K562 (cell line): ENCODE measurements at places on chromosomes 7 and 10.

DNA sequence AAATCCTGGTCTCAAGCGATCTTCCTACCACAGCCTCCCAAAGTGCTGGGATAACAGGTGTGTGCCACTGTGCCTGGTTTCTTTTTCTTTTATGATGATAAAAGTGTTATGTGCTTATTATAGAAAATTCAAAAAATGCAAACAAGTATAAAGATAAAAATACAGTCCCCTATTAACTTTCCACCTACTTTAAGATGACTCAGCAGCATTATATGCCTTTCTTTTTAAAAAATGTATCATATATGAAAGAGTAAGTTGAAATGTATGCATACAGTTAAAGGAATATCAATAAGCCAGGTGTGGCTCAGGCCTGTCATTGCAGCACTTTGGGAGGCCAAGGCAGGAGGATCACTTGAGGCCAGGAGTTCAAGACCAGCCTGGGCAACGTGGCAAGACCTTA is 216.9 kb upstream of the GALNT17 start:
- no peak for DNase-seq

DNA sequence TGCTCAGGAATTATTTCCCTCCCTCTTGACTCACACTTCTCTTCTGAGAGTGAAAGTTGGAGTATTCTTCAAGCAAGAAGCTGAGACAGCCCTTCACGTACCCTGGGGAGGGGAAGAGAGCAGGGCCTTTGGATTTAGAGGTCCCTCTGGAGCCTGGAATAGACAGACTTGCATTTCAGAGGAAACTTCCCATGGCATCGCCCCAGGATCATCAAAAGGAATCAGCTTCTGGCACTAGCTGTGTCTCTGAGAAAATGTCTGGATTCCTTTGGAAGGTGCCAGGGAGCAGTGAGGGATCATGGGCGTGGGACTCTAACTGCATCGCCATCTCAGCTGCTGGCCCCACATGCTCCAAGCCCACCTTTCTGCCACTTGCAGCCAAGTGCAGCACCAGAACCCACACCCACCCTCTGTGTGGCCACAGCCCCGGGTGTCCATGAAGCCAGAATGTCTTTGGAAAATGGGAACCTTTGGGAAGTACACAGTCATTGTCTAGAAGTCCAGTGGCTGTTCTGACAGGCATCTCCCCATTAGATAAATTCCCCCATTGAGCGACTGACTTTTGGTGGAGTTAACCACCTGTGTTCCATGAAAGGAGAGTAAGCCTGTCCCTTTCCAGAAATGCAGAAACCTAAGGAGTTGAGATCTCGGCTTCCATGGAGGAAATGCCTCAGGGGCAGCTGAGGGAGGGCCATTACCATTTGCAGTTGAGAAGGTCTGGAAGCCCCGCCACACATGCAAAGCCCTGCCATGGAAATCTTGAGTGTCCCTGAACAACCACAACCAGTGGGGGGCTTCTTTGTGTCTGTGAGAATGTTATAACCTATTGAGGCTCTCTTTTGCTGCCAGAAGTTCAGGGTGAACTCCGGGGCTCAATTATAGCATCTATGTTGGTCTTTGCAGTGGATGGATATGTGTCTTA is 57.8 kb upstream of the GDF10 start:
- no peak for DNase-seq

GRCh38 chr10:107589081-107589480 is 424.6 kb upstream of the SORCS1 start:
- DNase-seq: no peak

- no peak for DNase-seq
These were observed 17.1 kb downstream of the IQCE start for GRCh38 chr7:2575733-2576340.

- DNase-seq: no peak
These were observed 123.7 kb upstream of the ASAH2 start for GRCh38 chr10:50375051-50375452.

DNA sequence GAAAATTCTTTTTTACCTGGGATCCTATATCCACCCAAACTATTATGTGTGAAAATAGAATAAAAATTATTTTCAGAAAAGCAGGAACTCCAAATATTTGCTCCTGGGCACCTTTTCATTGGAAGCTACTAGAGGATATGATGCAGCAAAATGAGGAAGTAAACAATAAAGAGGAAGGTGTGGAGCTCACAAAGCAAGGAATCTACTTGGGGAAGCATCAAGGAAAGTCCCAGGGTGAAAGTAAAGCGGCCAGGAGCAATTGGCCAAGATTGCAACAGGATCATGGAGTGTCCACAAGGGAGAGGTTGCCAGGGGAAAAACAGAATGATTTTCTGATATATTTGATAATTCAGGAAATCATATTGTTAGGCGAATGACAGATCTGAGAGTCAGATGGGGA is 80.8 kb downstream of the CARD11 start:
- no peak for DNase-seq

DNA sequence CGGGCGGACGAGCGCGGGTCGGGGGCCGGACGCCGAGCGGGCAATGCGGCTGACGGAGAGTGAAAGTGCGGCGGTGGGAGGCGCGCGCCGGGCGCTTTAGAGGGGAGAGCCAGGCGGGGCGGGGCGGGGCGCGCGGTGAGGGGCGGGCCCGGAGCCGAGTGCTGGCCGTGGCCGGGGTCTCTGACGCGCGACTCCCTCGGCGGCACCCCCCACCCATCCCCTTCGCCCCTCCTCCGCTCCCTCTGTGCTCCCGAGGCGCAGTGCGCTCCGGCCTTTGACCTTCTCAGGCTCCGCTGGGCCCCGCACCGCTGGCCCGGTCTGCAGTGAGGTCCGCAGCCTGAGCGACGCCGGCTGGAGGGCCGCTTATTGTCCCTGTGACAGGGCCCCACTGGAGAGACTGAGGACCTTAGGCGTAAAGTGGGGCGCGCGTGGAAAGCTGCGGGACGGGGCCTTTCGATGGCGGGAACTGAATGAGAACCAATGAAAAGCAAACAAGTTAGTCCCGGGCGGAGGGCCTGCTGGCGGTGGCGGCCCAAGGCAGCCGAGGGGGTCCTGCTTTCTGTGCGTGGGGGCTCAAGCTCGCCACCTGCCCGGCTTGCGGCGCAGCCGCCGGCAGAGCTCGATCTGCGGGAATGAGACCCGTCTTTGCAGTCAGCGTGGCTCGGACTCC is at the start of gene CXCL12:
TSS of gene CXCL12 (minus strand) at position 72 of the 670 bp plus-strand sequence. CDS start 92 bp downstream, outside the sequence.
- DNase-seq: no peak

DNA sequence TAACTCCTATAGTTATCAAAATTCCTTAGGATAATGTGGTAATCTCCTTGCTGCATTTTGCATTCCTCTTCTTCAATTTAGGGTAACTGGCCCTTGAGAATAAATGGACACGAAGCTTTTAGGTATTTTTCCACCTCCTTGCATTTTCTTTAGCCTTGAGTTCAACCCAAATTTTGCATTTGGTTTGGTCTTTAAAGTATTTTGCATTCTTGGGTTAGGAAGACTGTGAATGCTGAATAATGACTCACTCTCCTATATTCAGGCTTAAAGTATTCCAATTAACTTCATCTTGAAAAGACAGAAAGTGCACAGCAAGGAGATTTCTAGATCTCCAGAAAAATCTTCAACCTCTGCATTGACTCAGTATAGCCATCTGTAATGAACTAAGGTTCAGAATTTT is 47.3 kb downstream of the TFPI2 start:
- DNase-seq: no peak

GRCh38 chr7:92788559-92789183 is 47.7 kb downstream of the CDK6 start:
- DNase-seq: no peak

- no peak for DNase-seq
These were observed 53.5 kb downstream of the SEPTIN7 start for GRCh38 chr7:35854311-35854710.

- no peak for DNase-seq
These were observed 267.4 kb downstream of the ADK start for GRCh38 chr10:74418285-74418872.

- DNase-seq: no peak
These were observed 40.4 kb downstream of the CNNM1 start for GRCh38 chr10:99369551-99369950.

- no peak for DNase-seq
These were observed 226.3 kb upstream of the ZNF32 start for GRCh38 chr10:43874984-43875383.

DNA sequence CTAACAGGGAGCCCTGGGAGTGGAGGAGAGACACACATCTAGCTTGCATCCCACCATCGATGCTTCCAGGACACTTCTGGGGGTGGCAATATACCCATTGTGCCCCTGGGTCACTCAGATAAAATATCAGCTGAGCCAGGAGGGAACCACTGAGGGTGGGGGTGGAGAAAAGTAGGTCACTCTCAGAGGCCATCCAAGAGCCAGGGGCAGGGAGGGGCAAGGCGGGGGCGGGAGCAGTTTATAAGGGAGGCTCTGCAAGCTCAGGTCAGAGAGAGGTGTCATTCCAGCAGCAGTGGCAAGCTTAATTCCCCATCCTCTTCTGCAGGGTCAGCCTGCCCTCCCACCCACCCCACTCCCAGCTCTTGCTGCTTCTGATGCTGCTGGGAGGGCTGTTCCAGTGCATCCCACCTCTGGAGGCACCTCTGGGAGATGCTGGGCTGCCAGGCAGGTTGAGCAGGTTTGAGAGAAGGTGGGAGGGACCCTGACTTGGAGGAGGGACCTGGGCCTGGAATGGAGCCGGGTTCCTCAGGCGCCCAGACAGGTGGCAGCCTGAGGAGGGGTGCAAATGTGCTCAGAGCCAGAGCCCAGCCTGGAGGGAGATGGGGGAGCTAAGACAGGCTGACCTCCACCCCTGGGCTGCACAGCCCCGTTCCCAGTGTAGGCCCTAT is 20.1 kb upstream of the TLX1 start:
- DNase-seq: no peak

GRCh38 chr7:28207486-28208158 is 27.0 kb upstream of the JAZF1 start:
- DNase-seq: no peak

DNA sequence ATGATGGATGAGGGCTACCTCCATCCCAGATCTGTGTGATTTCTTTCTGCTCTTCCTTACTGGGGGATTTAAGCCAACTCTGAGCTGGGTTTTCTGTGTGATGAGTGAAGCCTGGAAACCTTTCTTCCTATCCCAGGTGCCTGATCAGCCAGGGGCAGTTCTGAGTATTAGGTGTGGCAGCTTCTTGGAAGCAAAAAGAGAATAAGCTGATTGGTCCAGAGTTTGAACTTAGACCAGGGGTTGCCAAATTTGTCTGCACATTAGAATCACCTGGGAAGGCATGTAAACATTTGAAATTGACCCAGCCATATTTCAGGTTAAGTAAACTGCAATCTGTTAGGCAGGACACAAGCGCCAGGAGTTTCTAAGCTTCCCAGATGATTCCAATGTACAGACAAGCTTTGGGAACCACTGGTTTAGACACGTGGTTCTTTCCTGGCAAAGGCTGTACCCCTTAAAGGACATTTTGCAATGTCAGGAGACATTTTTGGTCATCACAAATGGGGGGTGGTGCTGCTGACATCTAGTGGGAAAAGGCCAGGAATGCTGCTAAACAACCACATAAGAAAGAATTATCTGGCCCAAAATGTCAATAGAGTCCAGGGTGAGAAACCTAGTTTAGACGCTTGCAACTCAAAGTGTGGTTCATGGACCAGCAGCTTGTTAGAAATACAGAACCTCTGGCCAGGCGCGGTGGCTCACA is 160.5 kb upstream of the GHITM start:
- DNase-seq: no peak

GRCh38 chr10:122018951-122019413 is 30.0 kb downstream of the TACC2 start:
- no peak for DNase-seq

DNA sequence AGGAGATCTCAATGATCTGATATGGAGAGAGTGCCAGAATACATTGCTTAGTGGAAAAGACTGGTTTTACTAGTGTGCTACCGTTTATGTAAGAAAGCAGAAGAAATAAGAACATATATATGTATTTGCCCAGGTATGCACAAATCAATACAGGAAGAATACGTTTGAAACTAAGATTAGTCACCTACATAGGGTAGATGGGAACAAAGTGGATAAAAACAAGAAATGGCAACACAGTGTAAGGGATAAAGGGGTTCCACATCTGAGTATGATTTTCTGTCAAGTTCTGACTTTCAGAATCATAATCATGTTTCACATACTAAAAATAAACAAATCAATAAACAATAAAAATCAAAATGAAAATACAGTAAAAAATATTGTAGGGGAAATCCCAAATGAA is 148.6 kb upstream of the NAMPT start:
- DNase-seq: no peak

- DNase-seq: no peak
These were observed 49.2 kb downstream of the ACADSB start for GRCh38 chr10:123057968-123058367.

DNA sequence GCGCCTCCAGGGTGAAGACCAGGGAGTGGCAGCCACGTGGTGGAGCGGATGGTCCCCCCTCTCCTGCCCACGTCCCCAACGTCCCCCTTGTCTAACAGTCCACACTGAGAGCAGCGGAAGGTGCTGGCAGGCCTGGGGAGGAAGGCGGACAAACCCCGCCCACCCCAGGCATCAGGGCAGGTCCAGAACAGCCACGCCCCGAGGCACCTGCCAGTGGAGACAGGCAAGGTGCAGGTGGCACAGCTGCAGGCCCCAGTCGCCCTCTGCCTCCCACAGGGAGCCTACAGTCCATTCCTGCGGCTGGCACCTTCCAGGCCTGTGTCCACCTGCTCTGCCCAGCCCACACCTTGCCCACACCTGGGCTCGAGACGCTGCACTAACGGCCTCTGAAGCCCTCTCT is 24.9 kb downstream of the CYP2W1 start:
- DNase-seq: no peak

GRCh38 chr7:154375956-154376355 is 323.8 kb downstream of the DPP6 start:
- no peak for DNase-seq
